ENCODE measurements at places on chromosomes 5 and 9.

DNA sequence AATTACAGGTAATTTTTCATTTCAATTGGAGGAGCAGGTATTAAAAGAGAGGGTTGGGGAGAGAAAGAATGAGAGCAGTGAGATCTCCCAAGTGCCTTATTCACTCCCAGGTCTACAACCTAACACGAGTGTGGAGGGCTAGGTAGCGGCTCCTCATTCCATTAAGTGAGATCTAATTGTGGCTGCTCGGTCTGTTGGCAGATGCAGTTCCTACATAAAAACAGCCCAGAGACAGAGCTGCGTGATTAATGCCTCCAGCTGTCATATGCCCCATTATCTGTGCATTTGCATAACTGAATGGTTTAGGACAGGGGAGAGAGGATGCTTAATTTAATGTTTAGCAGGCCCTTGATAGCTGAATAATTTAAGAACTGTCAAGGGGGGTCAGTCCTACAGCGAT lies 100.5 kb downstream of the PSAT1 start:
- no peak for DNase-seq

- DNase-seq, result no peak
Observed at GRCh38 chr9:116569111-116569510, 118.0 kb upstream of the TRIM32 start.

- no peak for DNase-seq
Observed at GRCh38 chr5:152900332-152900731, 495.3 kb upstream of the NMUR2 start.

DNA sequence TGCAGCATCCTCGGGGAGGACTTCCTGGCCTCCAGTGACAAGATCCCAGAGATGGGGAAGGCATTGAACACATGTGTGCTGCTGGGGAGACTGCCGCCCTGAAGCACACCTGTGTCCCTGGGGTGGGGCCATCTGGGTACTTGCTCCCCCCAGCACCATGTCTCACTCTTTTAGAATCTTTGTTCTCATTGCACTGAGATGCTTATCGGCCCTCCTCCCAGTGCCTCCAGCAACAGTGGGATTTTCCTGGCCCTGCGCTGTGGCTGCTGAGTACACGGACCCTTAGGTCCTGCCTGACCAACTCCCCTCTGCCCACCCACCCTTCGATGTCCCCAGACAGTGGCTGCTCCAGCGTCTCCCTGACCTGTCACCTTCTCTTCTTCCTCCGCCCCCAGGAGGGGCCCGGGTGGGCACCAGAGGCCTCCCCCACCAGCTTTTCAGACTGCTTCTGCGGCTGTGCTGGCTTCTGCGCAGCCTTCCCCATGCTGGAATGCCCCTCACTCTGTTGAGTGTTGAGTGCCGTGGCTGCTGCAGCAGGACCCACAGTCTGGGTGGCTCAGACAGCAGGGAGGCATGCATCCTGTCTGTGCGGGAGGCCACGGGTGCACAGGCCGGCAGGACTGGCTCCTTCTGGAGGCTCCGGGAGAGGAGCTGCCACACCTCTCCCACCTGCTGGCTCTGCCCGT lies 145.9 kb upstream of the IRX2 start:
- no peak for DNase-seq

GRCh38 chr5:102583276-102584124 lies 84.7 kb upstream of the SLCO6A1 start:
- DNase-seq, result no peak

GRCh38 chr5:143349177-143349576 lies 54.3 kb downstream of the NR3C1 start:
- no peak for DNase-seq

GRCh38 chr9:114186605-114187289 lies 31.4 kb downstream of the COL27A1 start:
- no peak for DNase-seq

GRCh38 chr5:66149950-66150349 lies 5.8 kb downstream of the SREK1 start:
- DNase-seq, result no peak

GRCh38 chr9:136051453-136051836 lies 43.6 kb downstream of the NACC2 start:
- DNase-seq, result peak; percentile 60

Data from dorsolateral prefrontal cortex (tissue), 122 donors.